ENCODE measurements at places on chromosomes 7 and 10.

DNA sequence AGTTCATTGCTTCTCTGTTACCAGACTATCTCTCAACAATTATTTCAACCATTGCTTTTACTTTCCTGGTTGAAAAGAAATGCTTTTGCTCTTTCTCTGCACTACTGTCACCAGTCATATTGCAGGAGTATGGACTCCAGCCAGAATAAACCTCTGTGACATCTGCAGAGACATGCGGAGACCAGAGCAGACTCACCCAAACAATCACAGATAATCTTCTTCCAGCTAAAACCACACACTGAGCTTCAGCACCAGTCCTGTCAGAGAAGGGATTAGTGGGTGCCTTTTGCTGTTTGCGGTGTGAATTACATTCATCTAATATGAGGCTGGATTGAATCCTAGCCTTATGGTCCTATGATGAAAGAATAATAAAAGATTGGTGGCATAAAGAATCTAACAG lies 258.6 kb downstream of the CNTNAP2 start:
- DNase-seq: no peak

GRCh38 chr7:111920329-111920728 lies 285.9 kb downstream of the DOCK4 start:
- no peak for DNase-seq

DNA sequence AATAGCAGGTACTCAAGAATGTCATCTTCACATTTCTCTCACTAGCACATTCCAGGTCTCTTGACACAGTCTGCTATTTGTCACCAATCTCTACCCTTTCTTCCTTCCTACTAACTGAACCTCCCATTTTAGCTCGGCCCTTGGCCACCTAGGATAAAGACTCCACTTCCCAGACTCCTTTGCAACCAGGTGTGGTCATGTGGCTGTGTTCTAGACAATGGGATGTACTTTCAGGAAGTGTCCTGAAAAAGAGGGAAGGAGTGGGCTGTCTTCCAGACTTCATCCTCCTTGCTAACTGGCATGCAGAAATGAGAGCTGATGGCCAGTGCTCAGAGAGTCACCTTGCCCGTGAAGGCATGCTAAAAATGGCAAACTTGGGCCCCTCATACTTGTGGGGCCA lies 139.2 kb downstream of the AMPH start:
- no peak for DNase-seq

GRCh38 chr10:116671274-116671926 lies 50.6 kb downstream of the PNLIPRP2 start:
- DNase-seq: no peak

- DNase-seq: no peak
These were observed 124.4 kb downstream of the CLEC2L start for GRCh38 chr7:139647814-139648390.

DNA sequence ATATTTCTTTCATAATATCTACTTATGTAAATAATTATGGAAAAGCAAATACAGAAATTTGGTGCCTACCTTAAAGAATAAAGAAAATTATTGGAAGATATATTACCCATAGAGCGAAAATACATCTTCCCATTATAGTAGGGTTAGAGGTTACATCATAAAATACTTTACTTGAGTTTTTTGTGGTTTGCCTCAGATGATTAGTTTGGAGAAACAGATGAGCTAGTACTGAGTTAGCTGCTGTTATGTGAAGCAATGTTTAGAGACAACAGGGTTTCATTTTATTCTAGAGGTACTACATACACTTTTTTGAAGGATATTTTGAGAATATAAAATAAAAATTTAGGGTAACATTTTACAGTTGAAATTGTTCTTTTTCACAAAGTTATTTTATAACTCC lies 2.9 kb upstream of the MLLT10 start:
- DNase-seq: no peak

- DNase-seq: no peak
These were observed 199.9 kb upstream of the DPP6 start for GRCh38 chr7:153852261-153852660.

DNA sequence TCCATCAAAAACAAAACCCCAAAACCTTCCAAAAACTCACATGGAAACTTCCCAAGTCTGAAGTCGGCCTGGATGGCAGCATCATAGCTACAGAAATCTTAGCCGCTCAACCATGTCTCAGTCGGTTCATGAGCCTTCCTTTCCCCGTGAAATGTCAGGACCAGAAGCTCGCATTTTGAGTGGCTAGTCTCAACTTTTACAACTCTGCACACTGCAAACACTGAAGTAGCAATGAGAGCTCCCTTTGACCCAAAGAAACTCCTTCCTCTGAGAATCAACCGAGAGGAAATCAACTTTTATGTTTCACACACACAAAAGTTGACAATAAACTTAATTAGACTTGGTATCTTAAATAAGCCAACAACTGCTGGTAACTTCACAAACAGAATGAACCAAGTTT lies 37.6 kb upstream of the RNF32 start:
- no peak for DNase-seq

GRCh38 chr10:70587045-70587658 lies 15.4 kb downstream of the PRF1 start:
- peak; percentile 10 for DNase-seq

DNA sequence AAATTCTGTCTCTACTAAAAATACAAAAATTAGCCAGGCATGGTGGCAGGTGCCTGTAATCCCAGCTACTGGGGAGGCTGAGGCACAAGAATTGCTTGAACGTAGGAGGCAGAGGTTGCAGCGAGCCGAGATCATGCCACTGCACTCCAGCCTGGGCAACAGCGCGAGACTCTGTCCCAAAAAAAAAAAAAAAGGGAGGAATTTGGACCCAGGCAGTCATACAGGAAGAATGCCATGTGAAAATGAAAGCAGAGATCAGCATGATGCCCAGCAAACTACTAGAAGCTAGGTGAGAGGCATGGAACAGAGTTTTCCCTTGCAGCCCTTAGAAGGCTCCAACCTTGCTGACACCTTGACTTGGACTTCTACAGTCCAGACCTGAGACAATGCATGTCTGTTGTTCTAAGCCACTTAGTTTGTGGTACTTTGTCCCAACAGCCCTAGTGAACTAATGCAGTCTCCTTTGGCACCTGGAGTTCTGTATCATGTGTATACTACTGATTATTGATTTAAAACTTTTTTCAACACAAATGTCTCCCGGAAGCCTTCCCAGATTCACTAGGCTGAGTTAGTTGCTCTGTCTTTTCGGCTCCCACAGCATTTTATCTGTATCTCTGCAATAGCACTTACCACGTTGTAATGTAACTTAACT lies 10.2 kb upstream of the BAG3 start:
- no peak for DNase-seq

- DNase-seq: no peak
These were observed 97.0 kb upstream of the DDC start for GRCh38 chr7:50662041-50662694.

All from head of caudate nucleus (tissue), 42 donors.